ENCODE measurements at places on chromosomes 6 and 20. TPM values are rescaled to one million over a fixed set of nuclear protein-coding genes. Genes with fewer than 3 reads are reported as not detected.

FAM209B gene
- 0.29 TPM for polyA plus RNA-seq

C6orf15 gene
- not detected for polyA plus RNA-seq

HSD17B8 gene
- 24.4 TPM for polyA plus RNA-seq

HLA-DRB1 gene
- polyA plus RNA-seq, result 61.1 TPM

TAP1 gene
- 8.3 TPM for polyA plus RNA-seq

TEAD3 gene
- 50.2 TPM for polyA plus RNA-seq

CSE1L gene
- 117 TPM for polyA plus RNA-seq

MICB gene
- polyA plus RNA-seq, result 1.4 TPM

DAAM2 gene
- 30.9 TPM for polyA plus RNA-seq

TTK gene
- 16.1 TPM for polyA plus RNA-seq

NFATC2 gene
- 1.6 TPM for polyA plus RNA-seq

SRSF3 gene
- 603 TPM for polyA plus RNA-seq

CYP24A1 gene
- polyA plus RNA-seq, result 0.98 TPM

LTV1 gene
- polyA plus RNA-seq, result 34.4 TPM

JPH2 gene
- 1.7 TPM for polyA plus RNA-seq

AKAP12 gene
- polyA plus RNA-seq, result 206 TPM

TBXT gene
- not detected for polyA plus RNA-seq

SMPD2 gene
- 11.7 TPM for polyA plus RNA-seq

IL20RA gene
- 3.1 TPM for polyA plus RNA-seq

UBE2C gene
- 84.3 TPM for polyA plus RNA-seq

MAS1 gene
- polyA plus RNA-seq, result 0.02 TPM

GCNT2 gene
- 14.4 TPM for polyA plus RNA-seq

RSPO3 gene
- 21.6 TPM for polyA plus RNA-seq

BTNL2 gene
- polyA plus RNA-seq, result 1.0 TPM

MEI4 gene
- polyA plus RNA-seq, result 1.6 TPM

B3GAT2 gene
- 2.4 TPM for polyA plus RNA-seq

RING1 gene
- polyA plus RNA-seq, result 68.5 TPM

SALL4 gene
- 6.8 TPM for polyA plus RNA-seq

NKAIN4 gene
- 21.8 TPM for polyA plus RNA-seq

MYLK2 gene
- 0.81 TPM for polyA plus RNA-seq

C20orf141 gene
- not detected for polyA plus RNA-seq

SNX9 gene
- 41.9 TPM for polyA plus RNA-seq

ISM1 gene
- polyA plus RNA-seq, result 3.9 TPM

CLPSL2 gene
- polyA plus RNA-seq, result 0.53 TPM
